Hypothalamus (tissue), 51 donors: ENCODE measurements at places on chromosomes 16 and 17.
A peak's percentile ranks its signal among the peaks of the same experiment; 100 is the strongest.

GRCh38 chr16:15803618-15804017 lies 53.2 kb downstream of the MYH11 start:
- no peak for DNase-seq

- peak; percentile 36 for DNase-seq
Observed at GRCh38 chr17:35731239-35731916, at the start of gene RASL10B. Gene RASL10B (plus strand): TSS chr17:35731639. CDS start chr17:35735185, 3,546 bp downstream.

- no peak for DNase-seq
Observed at GRCh38 chr17:8965394-8966168, at the start of gene PIK3R5. Gene PIK3R5 (minus strand): TSS chr17:8965707. CDS start chr17:8911494, 54,213 bp downstream.

- no peak for DNase-seq
Observed at GRCh38 chr16:12868169-12868568, 33.2 kb upstream of the SHISA9 start.

DNA sequence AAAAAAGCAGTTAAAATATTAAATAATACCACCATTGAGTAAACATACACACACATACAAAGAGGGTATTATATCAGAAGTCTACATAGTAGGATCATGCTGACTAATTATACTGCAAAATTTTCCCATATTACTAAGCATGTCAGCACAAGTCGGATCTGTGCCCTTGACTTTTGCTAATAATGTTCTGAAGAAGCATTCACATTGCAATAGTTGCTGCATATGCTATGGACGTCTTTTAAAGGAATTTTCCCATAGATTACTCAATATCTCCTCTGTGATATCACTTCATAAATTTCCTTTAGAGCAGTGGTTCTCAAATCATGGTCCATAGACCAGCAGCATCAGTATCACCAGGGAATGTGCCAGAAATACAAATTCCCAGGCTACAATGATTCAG lies 110.9 kb upstream of the NUDT7 start:
- DNase-seq, result no peak

DNA sequence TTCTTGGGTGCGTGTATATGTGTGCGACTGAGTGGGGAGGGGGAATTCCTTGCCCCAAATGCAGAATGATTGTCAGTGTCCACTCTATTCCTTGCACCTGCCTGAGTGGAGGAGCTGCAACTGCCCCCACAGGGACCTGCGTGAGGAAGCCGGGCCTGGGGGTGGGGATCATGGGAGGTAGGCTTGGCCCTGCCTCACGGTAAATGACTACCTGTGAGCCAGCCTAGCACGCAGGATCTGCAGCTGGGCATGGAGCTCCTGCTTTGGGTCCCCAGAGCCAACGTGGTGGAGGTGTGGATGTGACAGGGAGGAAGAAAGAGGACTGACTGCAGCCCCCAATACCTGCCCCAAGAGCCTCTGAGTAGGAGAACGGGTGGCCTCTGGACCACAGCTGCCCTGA lies 77.0 kb upstream of the GAS7 start:
- no peak for DNase-seq

DNA sequence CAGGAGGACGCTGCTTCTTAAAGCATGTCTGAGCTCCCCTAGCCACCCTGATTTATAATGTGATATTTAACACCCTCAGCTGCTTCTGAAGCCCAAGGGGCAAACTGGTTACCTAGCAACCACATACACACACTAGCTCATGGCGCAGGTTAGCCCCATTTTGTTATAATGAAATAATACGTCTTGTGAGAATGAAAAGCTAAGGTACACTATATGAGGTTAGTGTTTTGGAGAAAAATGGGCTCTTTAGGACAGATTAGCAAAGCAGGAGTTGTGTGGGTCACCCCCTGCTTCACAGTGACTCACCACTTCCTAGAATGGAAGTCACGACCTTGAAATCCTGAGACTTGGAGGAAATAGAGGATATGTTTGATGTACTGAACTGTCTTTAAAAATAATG lies 404.8 kb upstream of the HSBP1 start:
- DNase-seq, result no peak

DNA sequence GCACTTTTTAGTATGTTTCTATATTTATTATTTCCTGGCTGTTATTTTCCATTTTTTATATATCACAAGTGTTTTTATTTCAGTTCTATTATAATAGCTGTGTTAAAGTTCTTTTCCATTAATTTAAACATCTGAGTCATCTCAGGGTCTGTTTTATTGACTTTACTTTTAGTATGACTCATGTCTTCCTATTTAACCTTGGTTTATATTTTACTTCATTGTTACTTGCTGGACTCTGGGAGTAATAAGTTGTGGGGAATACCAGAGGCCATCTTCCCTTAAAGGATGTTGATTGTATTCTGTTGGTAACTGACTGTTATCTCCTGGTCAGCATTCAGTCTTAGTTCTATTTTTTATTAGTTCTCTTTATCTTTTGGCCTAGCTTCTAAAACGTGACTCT lies 1508.2 kb downstream of the CDH11 start:
- DNase-seq, result no peak

DNA sequence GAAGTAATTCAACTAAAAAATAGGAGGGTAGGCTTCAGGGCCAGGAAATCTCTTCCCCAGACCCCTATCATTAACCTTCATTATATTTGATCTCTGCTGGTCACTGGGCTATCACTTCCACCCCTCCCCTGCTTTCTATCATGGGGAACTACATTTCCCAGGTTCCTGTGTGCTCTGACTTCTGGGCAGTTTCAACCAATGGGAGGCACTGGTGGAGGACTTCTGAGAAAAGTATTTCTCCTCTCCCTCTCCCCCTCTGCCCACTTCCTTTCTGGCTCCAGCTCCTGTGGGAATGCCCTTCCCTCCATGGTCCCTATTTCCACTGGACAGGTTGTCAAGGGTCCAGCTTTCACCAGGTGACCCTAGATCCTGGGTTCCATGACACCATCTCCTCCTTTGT lies 364.4 kb downstream of the C16orf95 start:
- no peak for DNase-seq

DNA sequence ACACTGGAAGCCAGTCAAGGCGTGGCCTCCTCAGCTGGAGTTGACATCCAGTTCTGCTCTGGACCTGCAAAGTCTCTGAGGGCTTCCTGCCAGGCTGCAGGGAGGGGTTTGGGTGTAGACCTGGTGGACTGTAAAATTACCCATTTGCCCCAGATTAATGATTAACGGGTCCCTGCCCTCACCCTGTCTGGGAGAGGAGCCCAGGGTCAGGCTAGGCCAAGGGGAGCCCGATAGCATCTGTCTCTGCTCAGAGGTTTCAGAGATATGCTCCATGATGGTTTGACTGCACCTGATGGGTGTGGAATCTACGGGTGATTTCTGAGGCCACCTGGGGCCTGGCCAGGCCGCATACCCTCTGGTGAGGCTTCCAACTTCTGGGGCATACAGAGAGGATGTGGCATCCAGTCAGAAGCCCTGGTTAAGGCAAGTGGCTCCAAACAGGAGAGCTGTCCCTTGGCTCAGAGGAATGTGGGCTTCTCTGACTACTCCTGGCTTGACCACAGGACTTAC lies 11.2 kb downstream of the PPY start:
- no peak for DNase-seq

DNA sequence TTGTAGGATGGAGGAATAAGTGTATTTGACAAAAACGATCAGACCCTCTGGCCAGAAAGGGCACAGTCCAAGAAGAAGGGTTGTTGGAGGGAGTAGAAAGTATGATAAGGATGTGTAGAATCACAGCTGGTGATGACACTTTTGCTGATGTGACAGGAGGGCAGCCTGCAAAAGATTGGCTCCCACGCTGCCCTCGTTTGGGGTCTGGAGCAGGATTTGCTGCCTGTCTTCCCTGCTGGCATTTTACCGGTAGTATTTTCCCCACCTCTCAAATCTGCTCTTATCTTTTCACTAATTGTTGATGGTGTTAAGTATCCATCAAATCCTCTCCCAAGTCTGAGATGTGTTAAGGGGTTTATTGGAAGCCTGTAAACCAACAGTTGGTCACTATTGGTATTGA lies 208.8 kb downstream of the CCDC182 start:
- DNase-seq, result no peak
